Kidney (tissue), 22 donors: ENCODE measurements at places on chromosomes 7 and 10. TPM values are rescaled to one million over a fixed set of nuclear protein-coding genes. Genes with fewer than 3 reads are reported as not detected.
A peak's percentile ranks its signal among the peaks of the same experiment; 100 is the strongest.

Gene NOM1
- total RNA-seq, result 17.6 TPM

DNA sequence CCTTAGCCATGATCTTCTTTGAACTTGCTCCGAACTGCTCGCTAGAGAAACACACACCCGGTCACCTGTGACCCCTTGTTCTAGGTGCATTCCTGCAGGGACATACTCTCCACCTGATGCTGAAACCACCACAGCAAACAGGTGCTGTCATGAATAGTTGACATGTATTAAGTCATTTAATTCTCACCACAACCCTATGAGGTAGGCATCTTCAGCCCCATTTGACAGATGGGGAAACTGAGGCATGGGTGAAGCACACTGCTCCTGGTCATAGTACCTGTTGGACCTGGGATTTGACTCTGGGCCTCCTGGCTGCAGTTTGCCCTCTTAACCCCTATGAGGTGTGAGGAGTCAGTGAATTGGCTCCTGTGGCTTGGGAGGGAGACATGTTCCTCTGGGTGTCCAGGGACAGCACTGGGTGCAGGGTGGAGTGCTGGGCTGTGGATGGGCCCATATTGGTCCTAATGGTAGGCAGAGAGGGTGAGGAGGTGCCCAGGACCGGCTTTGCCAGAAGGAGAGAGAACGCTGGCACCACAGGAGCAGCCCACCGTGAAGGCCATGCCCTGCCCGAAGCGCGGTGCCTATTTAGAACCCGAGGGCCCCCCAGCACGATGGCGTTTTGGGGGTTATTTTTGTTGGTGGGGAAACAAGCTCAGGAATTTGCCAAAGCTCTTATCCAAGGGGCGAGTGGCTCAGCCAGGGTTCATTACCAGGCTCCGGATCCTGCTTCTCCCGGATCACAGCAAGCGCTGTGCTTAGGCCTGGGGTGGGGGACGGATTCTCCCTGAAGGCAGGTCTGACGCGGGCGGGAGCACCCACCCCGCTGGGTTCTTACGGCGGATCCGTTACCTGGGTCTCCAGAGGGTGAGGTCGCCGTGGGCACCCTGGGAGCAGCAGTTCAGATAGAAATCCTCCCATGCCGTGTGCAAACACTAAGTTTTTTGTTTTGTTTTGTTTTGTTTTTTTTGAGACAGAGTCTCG lies 52.3 kb downstream of the GLRX3 start:
- H3K27ac ChIP-seq, result no peak overlapping the region
- H3K27me3 ChIP-seq, result no peaks in the 10 kb centered on the region
- peak; percentile 68 for DNase-seq
- H3K4me1 ChIP-seq, result no peaks in the 10 kb centered on the region
- no peak overlapping the region for H3K4me3 ChIP-seq

DNA sequence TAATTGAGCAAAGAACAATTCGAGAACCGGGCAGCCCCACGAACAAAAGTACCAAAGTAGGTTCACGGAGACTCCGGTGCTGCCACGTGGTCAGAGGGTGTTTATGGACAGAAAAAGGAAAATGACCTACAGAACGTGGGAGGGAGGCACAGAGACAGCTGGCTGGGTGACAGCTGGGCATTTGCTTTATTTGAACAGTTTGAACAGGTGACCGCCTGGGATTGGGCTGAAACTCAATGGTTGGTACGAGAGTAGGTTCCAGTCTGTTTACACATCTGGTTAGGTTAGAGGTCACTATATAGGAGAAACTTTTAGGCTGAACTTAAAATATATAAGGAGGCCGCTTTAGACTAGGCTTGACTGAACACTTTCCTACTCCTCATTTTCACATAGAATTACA lies 50.6 kb upstream of the CELF2 start:
- H3K36me3 ChIP-seq, result no peaks in the 10 kb centered on the region
- H3K27me3 ChIP-seq, result no peaks in the 10 kb centered on the region
- H3K27ac ChIP-seq, result no peak overlapping the region
- no peaks in the 10 kb centered on the region for H3K4me1 ChIP-seq
- H3K4me3 ChIP-seq, result no peak overlapping the region

DNA sequence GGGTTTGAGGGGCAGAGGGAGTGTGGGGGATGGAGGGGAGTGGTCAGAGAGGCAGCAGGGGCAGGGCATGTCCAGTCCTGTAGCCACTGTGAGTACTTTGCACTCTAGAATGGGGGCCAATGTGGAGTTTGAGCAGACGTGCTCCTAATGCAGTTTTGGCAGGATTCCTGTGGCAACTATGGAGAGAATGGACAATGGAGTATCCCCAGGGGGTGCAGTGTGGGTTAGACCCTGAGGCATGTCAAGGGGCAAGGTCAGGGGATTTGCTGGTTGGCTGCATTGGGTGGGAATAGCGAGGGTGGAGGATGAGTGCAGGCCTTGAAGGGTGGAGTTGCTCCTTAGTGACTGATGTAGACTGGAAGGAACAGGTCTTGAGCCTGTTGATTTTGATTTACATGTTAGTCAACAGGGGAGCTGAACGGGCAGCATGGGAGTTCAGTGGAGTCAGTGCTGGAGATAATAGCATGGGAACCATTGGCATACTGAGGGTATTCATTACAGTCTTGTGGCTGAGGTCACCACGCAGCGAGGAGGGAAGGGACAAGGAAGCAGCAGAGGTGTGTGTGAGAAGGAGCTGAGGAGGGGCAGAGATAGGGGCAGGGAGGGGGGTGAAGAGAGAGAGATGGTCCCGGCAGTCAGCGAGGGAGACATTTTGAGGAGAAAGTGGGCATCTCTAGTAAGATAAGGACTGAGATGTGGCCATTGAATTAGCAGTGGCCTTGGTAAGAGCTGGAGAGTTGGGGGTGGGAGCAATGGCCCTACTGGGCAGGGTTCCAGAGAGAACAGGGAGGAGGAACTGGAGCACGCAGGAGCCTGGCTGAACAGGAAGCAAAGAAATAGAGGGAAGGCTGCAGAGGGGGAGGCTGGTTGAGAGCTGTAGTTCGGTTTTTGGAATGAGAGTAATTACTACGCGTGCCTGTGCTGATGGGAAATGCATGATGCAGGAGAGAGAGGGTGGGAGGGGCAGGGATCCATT lies 112.7 kb downstream of the CCNY start:
- peaks cover 25% of the 10 kb centered on the region for H3K4me1 ChIP-seq
- H3K27me3 ChIP-seq, result no peaks in the 10 kb centered on the region
